Caudate nucleus (tissue), 63 donors: ENCODE measurements at places on chromosomes 11 and 22.

- DNase-seq: no peak
These were observed 70.4 kb downstream of the LRRC32 start for GRCh38 chr11:76600124-76600655.

- DNase-seq: no peak
These were observed 1073.3 kb downstream of the TBC1D22A start for GRCh38 chr22:47835726-47836125.

- peak; percentile 37 for DNase-seq
These were observed 9.0 kb upstream of the PCF11 start for GRCh38 chr11:83147895-83148294.

- no peak for DNase-seq
These were observed 1.0 kb downstream of the C11orf96 start for GRCh38 chr11:43943372-43943930.

DNA sequence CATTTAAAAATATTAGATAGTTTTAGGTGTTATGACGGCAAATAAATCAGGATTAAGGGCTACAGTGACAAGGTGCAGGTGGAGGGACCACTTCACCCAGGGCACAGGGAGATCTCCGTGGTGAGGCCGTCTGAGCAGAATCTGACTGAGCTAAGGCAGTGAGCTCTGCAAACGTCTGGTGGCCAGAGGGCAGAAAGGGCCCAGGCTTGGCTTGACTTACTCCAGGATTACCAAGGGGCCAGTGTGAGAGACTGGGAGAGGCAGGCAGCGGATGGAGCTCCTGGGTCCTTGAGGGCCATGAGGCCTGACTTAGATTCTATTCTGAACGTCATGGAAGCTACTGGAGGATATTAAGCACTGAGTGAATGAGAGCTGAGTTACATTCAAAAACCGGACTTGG lies 125.9 kb upstream of the B3GAT1 start:
- no peak for DNase-seq
